Right lobe of liver (tissue), 6 donors: ENCODE measurements at places on chromosomes 1 and 21. TPM values are rescaled to one million over a fixed set of nuclear protein-coding genes. Genes with fewer than 3 reads are reported as not detected.

Gene DSTYK
- 2.7 TPM for total RNA-seq

Gene ANGPTL3
- total RNA-seq, result 227 TPM

Gene THBS3
- total RNA-seq, result 14.4 TPM

Gene CATSPER4
- total RNA-seq, result not detected

Gene RGS16
- 1.3 TPM for total RNA-seq

Gene ILDR2
- total RNA-seq, result 3.7 TPM

Gene OR4F29
- not detected for total RNA-seq

Gene FMO2
- total RNA-seq, result 1.4 TPM

Gene TMOD4
- total RNA-seq, result not detected

Gene ZNF684
- total RNA-seq, result 6.9 TPM

Gene MYOCOS
- not detected for total RNA-seq

Gene BMP8B
- total RNA-seq, result 2.2 TPM

Gene PIK3CD
- total RNA-seq, result 1.9 TPM

Gene ATP1A4
- total RNA-seq, result not detected
